Mesothelial cell of epicardium (in vitro differentiated cells): ENCODE measurements at places on chromosomes 16 and 17.

GRCh38 chr16:79049040-79049439 is 551.5 kb downstream of the MAF start:
- DNase-seq: no peak

- no peak for DNase-seq
These were observed 91.0 kb downstream of the SPACA3 start for GRCh38 chr17:33082529-33083173.

DNA sequence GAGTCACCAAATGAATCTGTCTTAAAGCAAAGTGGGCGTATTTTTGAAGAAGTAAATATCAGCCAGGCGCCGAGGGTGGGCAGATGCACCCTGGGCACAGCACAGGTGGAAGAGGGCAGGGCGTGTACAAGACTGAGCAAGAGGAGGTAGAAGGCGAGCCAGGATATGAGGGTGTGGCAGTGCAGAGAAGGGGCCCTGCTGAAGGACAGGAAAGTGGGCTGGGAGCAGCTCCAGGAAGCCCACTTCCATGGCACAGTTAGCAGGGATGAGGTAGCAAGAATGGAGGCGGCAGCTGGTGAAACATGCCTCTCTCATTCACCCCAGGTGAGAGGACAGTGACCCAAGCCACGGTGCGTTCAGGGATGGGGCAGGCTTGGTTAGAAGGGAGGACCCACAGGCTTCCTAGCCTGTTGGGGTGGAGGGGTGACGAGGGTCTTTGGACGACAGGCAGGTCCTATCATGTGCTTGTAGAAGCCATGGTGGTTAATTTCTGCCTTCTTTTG is 149.3 kb downstream of the CLEC16A start:
- no peak for DNase-seq

GRCh38 chr16:80807906-80808305 is 3.5 kb upstream of the CDYL2 start:
- no peak for DNase-seq

DNA sequence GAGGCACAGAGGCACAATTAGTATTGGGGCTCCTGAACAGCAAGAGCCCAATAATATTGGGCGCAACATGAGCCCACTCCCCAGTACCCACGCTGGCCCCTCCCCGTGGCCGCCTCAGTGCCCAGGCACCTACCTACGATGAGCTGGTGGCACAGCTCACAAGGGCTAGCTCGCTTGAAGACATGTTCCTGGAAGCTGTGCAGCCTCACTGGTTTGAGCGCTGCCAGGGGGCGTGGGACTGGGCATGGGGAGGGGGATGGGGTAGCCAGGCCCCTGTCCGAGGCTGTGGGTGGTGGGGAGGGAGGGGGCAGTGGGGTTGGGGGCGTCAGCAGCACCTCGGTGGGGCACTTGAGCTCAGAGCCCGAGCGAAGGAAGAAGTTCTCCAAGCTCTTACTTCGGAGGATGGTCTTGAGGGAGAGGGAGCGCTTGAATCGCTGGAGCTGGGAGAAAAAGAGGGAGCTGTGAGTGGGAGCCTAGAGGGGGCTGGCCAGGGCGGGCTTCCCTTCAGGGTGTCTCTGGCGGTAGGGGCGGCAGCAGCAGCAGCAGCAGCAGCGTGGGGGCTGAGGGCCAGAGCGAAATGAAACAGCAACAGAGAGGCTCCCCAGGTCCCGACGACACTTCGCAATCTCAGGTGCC is 7.9 kb downstream of the STAC2 start:
- no peak for DNase-seq

DNA sequence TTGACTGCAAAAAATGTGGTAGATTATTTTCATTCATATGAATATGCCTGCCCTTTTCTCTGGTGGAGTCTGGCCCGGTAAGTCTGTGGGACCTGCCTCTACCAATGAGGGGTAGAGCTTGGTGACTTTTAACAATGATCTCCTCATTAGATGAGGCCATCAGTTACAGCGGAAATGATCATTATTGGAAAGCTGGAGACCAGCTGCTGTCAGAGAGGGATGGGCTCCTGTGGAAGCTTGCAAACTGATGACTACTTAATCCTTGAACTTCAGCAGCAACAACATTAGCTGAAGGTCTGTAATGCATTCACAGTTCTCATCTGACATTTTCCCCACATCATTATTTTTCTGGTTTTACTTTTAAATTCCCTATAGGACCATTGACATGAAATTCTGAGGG is 194.1 kb downstream of the CDH13 start:
- DNase-seq: no peak

DNA sequence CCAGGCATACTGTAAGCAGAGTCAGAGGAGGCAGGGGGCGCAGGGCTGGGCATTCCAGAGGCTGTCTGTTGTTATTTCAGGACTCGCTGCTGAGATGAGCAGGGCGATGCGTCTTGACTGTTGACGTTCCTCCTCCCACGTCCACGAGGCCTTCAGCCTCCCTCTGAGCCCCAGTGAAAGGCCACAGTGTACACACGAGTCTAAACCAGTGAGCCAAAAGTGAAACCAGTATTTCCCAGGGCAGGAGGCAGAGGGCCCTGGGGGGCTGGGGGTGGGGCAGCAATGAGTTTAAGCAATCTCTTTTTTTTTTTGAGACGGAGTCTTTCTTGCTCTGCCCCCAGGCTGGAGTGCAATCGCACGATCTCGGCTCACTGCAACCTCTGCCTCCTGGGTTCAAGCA is 21.5 kb downstream of the SMTNL2 start:
- DNase-seq: no peak

GRCh38 chr17:63435681-63436522 is 10.2 kb downstream of the CYB561 start:
- no peak for DNase-seq

DNA sequence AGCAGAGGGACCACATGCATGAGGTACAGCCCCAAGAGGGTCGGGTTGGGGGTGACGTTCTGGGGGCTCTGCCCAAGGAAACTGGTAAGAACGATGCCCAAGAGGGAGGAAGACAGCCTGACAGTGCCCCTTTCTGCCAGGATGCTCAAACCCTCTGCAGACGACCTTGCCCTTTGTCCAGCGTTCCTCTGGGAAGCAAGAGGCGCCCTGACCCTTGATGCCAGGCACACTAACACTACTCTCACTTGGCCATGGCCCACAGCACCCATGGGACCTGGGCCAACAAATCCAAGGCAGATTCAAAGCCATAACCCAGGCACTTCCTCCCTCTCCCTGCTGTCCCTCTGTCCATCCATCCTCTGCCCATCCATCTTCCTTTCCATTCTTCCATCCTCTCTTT is 20.4 kb downstream of the TK2 start:
- DNase-seq: no peak

- DNase-seq: no peak
These were observed 19.5 kb downstream of the PMM2 start for GRCh38 chr16:8816967-8817655.

- no peak for DNase-seq
These were observed 4.3 kb downstream of the KNOP1 start for GRCh38 chr16:19713697-19714096.

DNA sequence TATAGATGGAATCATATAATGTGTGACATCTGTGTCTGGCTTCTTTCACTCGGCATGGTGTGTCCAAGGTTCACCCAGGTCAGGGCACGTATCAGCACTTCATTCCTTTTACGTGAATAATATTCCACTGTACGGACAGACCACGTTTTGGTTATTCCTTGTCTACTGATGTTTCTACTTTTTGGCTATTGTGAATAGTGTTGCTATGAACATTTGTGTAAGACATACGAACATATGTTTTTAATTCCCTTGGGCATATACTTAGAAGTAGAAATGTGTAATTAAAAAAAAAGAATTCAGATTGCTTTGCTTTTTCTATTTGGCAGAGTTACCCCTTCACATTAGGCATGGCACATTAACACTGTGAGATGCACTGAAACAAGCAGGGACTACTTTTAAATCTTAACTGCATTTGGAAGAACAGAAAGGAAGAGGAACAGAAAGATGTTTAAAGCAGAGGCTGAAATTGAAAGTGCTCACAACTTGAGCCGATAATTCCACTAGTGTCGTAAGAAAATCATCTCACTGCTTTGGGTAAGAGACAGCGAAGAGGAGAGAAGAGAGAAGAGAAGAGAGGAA is 105.3 kb downstream of the VPS53 start:
- DNase-seq: no peak

DNA sequence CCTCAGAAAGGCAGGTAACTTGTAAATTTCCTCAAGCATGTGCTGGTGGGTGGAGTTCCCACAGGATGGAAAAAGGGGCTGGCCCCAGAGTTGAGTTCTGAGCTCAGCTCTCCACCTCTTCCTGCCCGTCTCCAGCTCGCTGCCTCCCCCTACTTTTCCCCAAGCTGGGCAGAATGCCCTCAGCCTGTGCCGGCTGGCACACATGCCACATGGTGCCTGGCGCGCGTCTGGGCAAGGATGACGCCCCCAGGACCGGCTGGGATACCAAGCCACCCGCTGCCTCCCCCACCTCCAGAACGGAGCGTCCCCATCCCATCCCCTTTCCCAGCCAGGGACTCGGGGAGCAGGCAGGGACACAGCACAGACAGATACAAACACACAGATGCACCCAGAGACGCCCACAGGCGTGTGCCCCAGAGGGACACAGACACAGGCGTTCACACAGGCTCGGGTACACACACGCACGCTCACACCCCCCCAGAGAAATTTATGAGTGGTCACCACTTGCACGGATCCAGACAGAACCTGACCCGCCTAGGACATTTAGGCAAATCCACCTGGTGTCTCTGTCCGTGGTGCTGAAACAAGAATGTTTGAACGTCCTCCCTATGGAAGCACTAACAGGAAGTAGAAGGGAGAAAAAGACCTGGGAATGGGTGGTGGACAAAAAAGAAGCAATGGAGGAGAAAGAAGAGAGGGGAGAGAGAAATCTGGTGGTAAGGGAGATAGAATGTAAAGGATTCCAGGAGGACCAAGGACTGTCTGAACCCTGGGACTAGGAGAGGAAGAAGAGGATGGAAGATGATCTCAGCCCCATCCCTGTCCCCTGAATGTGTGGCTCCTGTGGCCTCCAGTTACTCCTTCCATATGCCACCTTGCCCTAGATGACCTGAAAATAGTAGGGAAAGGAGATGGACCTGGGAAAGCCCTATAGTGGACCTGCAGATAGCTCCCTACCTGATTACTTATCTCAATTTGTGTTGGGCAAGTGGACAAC is 15.5 kb downstream of the NEUROD2 start:
- DNase-seq: no peak

GRCh38 chr17:6660101-6660500 is 8.5 kb downstream of the C17orf100 start:
- no peak for DNase-seq

DNA sequence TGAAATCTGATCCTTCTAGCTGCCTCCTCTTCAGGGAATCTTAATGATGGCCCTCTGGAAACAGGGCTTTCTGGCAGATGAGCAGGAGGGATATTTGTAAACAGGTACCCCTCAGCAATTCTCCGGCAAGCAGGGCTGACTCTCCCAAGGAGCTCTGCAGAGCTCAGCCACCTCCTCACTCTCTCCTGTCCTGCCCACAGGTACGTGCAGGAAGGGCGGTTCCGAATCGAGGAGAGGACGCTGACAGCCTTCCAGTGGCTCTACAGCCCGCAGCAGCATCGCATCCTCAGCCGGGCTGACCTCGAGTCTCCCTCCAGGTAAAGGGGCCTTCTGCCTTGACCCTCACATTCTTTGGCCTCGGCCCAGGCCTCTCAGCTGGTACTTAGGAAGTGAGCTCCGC is 20.7 kb upstream of the CCDC92B start:
- no peak for DNase-seq

- DNase-seq: no peak
These were observed 26.5 kb upstream of the CRHR1 start for GRCh38 chr17:45757431-45758218.

DNA sequence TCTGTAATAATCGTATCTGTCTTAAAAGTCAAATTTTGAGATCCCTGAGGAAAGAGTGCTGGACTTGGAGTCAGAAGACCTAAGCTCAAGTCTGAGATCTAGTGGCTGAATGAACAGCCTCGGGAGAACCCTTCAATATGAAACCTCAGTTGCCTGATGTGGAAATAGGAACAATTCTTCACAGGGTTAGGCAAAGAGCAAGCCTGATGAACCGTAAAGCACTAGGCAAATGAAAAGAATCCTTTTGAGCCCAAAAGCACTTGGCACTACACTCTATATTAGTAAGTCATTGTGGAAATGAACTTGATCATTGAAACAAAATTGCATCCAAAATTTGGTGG is 20.2 kb downstream of the TXNDC11 start:
- no peak for DNase-seq

GRCh38 chr16:79602628-79603014 is 2.1 kb upstream of the MAF start:
- DNase-seq: no peak

DNA sequence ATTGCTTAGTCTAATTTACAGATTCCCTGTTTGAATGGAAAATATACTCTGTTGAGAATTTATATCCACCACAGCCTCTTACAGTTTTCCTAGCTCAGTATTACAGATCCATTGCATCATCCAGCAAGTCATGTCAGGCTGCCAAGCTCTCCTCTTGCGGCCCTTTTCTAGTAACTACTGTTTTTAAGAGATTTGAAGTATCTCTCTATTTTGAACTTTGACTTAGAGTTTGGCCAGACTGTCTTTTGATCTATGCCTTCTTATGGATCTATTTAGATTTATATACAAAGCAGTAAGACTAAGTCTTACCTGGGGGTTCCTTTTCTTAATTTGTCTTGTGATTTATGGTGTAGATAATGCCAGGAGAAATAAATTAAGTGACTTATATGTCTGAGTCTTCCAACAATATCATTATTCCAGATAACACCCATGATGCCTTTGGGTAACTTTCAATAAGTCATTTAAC is 53.1 kb upstream of the ABCC11 start:
- DNase-seq: no peak

GRCh38 chr17:56754523-56755208 is 79.1 kb downstream of the C17orf67 start:
- no peak for DNase-seq

GRCh38 chr17:17079336-17079735 is 37.1 kb downstream of the MPRIP start:
- DNase-seq: no peak

DNA sequence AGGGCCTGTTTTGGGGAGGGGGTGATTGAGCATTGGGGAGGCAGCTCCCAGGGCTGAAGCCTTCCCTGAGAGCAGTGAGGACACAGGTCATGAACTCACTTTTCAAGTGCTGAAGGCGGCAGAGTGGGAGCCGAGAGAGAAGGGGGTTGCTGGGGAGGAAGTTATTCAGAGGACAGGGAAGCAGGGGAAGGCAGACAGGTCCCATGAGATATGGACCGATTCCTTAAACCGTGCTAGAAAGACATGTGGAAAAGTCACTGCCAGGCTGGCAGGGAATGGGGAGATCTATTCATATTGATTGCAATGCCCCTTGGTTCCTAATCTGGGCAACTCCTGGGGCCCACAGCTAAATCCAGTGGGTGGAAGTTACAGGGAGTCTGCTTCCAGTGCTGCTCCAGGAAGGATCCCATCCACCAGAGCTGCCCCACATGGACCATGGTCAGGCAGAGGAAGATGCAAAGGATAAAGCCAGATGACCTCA is 1.1 kb downstream of the CCL4 start:
- DNase-seq: no peak

- DNase-seq: no peak
These were observed 68.8 kb downstream of the CEP112 start for GRCh38 chr17:66123163-66123562.
